ENCODE measurements at places on chromosomes 3 and 15.

DNA sequence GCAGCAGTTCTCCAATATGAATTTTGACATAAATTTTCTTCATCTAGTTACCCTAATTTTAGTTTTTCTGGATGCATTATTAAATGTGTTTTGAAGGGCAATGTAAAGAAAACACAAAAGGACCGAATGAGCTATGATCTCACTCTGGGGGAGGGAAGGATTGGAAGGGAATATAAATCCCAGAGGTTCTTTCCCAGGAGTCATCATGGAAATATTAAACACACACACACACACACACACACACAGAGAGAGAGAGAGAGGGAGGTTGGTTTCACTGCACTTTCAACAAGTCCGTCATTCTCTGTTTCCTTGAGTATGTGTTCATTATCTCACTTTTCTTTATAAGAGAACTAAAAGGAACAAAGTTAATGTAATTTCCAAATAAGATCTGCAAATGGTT is 70.7 kb upstream of the DCBLD2 start:
- DNase-seq: no peak

DNA sequence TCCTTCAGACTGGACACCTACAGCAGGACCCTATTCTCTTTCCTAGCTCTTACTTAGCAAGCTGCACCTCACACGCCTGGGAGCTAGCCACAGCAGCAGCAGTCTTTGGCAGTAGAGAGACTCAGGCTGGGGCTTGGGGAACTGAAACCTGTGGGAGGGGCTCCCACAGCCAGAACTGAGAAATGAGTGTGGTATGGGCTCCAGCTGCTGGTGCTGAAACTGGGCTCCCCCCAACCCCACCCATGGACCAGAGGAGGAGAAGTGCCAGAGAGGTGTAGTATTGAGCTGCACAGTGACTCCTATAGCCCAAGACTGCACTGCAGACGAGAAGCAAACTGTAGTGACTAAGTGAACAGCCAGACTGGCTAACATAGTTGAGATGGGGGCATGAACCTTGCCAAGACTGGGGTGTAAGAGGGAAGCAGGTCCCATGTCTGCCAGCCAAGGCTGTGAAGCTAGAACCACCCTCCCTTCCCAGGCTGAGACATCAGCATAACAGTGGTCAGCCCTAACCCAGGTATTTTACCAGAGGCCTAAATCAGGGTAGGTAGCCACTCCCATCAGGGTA is 62.5 kb downstream of the MYO5A start:
- peak; percentile 38 for DNase-seq

GRCh38 chr15:67064607-67065530 is 533 bp upstream of the SMAD3 start:
- DNase-seq: no peak

GRCh38 chr15:92324101-92324963 is 69.3 kb upstream of the ST8SIA2 start:
- DNase-seq: no peak

GRCh38 chr3:95752199-95752598 is 1062.2 kb upstream of the EPHA6 start:
- no peak for DNase-seq

- DNase-seq: no peak
Measured at GRCh38 chr15:93428150-93428549, 339.1 kb upstream of the RGMA start.

- no peak for DNase-seq
Measured at GRCh38 chr3:42658771-42659390, 5.4 kb downstream of the ZBTB47 start.

DNA sequence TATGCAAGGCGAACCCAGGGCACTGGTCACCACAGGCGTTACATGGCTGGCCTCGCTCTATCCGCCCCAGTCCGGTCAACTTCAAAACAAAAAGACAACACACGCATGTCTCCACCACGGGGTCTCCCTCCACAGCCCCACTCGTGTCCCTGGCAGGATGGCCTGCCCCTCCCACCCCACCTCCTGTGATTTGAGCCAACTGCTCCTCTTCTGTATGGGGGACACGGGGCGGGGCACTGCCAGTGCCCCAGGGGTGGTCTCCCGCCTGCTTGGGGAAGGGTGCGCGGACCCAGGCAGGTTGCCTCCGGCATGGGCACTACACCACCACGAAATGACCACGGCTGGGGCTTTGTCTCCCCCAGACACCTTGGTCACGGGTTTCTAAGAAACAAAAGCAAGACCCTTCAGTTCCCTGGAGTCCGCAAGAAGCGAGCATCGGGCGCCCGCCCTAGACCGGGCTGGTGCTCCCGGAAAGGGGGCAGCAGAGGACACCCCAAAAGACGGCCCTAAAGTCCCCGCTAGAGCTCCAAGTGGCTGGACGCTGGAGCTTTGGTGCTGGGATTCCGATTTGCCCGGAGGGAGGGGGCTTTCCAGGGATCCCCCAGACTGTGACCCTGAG is 219.3 kb upstream of the PRICKLE2 start:
- DNase-seq: no peak

GRCh38 chr3:32583708-32584107 is 13.1 kb upstream of the DYNC1LI1 start:
- DNase-seq: no peak

DNA sequence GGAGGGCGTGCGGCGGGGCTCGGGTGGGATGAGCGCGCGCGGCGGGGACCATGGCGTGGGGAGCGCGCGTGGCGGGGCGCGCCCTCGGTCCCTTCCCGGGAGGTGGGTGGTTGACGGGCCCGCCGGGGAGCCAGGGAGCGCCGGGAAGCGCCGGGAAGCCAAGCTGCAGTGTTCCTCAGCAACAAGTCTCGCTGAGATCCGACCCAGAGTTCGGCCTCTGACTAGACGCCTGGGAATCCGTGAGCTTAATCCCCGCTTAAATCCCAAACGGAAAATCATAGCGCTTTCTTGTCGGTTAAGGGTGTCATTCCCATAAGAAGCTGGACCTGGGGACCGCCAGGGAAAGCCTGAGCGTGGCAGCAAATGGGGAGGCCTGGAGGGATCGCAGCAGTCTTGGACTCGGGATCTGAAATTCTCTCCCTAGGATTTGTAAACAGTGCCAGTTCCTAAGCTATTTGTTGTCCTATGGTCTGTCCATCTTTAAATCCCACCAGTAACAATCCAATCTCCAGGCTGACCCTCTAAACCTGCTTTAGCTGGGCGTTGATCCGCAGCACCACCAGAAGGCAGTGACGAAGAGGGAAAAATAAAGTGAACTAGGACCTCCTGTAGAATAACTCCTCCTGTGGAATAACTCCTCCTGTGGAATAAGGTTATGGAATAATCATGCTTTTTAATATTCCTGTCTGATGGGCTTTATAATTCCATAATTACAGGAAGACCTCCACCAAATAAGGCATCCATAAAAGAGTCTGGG is 570 bp upstream of the NEDD4 start:
- DNase-seq: no peak

- DNase-seq: no peak
Measured at GRCh38 chr15:101398247-101398646, 91.3 kb downstream of the PCSK6 start.

DNA sequence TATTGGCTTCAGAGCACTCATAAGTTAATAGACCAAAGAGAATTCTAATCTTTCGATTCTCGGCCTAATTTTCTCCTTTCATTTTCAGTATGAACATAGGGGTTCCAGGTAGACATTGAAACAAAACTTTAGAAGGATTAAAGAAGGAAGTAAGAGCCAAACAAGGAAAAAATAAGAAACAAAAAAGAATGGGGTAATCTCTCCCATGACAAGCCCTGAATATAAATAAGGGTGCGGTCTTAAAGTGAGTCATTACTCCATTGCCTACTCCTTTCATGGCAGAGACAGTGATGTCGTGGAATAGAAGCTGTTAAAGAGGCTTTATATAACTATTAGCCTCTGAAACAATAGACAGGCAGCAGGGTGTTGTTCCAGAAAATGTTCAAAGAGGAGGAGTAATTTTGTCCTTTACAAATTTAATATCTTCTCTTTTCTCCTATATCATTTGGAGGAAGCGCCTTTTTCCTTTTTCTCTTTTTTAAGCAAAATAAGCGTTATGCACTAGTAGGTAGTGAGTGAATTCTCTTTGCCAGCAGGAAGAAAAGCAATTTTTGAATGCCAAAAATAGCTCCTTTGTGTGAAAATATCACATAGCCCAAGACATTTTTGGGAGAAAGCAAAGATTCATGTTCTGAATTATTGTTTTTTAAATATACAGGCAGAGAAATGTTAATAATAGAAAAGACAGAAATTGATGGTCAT is 607.9 kb upstream of the KCNMB2 start:
- no peak for DNase-seq

DNA sequence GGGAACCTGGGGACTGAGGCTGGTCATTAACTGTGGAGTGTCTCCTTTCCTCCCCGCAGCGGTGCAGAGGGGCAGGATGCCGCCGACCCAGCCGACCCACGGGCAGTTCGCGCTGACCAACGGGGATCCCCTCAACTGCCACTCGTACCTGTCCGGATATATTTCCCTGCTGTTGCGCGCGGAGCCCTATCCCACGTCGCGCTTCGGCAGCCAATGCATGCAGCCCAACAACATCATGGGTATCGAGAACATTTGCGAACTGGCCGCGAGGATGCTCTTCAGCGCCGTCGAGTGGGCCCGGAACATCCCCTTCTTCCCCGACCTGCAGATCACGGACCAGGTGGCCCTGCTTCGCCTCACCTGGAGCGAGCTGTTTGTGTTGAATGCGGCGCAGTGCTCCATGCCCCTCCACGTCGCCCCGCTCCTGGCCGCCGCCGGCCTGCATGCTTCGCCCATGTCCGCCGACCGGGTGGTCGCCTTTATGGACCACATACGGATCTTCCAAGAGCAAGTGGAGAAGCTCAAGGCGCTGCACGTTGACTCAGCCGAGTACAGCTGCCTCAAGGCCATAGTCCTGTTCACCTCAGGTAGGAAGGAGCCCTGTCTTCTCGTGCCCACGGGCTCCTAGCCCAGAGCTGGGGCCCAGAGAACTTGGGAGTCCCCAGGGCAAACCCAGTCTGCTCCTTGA is 3.7 kb downstream of the NR2F2 start:
- DNase-seq: no peak

DNA sequence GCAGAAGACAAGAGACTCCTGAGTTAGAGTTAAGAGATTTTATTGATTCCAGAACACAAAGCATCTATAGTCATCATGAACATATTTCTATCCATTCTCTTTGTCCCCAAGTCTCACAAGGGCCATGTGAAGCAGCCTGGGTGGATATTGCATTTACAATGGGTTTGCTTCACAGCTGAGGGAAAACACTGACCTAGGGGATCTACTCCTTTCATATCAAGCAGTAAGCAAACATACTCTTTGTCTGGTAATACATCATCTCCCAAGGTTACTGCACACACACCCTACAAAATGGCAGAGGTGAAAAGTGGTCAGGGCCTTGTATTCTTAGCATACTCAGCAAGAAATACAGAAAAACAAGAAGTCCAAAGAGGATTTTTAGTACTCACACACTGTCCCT is 267.7 kb upstream of the BCHE start:
- DNase-seq: no peak

DNA sequence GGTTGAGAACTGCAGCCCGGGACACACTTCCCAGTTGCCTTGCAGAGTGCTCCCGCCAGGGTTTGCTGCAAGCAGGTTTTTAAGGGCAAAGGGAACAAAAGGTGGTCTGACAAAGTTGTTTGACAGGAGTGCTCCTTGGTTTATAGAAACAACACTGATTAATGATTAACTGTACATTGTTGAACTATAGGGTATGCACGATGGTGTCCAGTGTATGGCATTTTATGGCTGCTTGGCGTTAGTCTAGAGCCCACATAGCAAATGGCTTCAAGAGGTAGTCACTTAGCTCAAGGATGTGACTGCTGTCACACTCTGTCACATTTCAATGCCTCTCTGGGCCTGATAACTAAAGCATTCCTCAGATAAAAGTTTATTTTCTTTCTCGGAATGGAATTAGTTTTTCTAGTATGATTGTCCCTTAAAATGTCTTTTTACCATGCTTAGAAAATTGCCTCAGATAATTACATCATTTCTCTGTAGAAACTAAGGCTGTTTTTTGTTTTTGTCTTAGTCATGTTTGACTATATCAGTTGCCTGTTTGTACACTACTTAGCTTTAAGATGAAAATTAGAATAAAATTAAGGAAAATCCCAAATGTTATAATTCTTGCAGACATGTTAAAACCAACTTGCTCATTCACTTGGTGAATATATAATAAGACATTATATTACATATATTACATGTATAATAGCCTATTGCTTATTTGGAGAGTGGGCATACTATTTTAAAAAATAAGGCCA is 61.3 kb upstream of the GATM start:
- no peak for DNase-seq

GRCh38 chr3:160885791-160886286 is 129.8 kb downstream of the PPM1L start:
- no peak for DNase-seq

- DNase-seq: no peak
Measured at GRCh38 chr3:153958635-153959595, 162.3 kb upstream of the ARHGEF26 start.

GRCh38 chr15:68792901-68793766 is 27.6 kb downstream of the ANP32A start:
- DNase-seq: no peak

GRCh38 chr3:188266562-188267274 is 112.8 kb downstream of the LPP start:
- no peak for DNase-seq

DNA sequence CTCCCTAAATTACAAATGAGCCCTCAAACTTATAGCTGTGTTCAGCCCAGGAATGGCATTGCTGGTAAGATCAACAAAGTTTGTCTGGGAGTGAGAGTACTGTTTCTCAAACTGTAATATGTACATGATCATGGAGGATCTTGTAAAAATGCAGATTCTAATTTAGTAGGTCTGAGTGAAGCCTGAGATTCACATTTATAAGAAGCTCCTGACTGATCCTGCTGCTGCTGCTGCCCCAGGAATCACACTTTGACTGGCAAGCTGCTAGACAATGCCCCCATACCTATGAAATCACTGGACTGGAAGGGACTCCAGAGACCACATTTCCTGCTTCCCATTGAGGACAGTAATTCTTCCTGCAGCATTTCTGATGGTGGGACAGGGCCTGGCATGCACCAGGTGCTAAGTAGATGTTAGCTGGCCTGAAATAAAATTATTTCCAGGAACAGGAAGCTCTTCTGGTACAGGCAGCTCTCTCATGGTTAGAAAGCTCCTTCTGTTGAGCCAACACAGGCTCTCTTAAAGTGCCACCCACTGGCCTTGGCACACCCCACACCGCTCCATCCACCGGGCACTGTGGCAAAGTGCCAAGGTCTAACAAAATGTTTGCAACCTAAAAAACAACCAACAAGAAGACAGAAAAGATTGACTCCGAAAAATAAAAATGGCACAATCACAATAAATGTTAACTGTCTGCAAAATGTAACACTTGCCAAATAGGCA is 36.7 kb upstream of the ZNF710 start:
- no peak for DNase-seq

- no peak for DNase-seq
Measured at GRCh38 chr3:183492849-183493179, 62.7 kb downstream of the KLHL6 start.

- no peak for DNase-seq
Measured at GRCh38 chr3:32420126-32421038, 28.7 kb downstream of the CMTM7 start.
